Panc1 (cell line): ENCODE measurements at places on chromosomes 7 and 10. TPM values are rescaled to one million over a fixed set of nuclear protein-coding genes. Genes with fewer than 3 reads are reported as not detected.
A peak's percentile ranks its signal among the peaks of the same experiment; 100 is the strongest.

DNA sequence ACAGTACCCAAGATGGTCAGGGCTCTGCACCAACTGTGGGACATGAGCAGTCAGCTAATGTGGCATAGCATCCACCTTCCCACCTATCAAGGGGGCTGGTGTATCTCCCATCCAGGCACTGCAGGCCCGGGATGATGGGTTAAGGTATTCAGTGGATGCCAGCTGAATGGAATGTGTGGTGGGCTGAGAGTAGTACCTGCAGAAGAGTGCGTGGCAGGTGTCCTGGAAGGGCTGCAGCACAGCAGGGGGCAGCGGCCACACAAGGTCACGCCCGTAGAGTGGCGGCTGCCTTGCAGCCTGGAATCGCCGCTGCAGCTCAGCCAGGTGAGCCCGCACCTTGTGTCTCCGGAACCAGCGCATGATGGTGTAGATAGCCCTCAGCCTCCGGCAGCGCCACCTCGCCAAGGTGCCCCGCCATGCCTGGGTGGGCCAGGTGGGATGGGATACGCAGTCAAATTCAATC lies 13.3 kb downstream of the MYO1G start:
- no peak for DNase-seq

- no peak for DNase-seq
These were observed 16.0 kb upstream of the PPIF start for GRCh38 chr10:79331226-79331625.

The RTKN2 gene
- 21.3 TPM for total RNA-seq

GRCh38 chr7:88431882-88432281 lies 125.2 kb upstream of the STEAP4 start:
- no peak for DNase-seq

DNA sequence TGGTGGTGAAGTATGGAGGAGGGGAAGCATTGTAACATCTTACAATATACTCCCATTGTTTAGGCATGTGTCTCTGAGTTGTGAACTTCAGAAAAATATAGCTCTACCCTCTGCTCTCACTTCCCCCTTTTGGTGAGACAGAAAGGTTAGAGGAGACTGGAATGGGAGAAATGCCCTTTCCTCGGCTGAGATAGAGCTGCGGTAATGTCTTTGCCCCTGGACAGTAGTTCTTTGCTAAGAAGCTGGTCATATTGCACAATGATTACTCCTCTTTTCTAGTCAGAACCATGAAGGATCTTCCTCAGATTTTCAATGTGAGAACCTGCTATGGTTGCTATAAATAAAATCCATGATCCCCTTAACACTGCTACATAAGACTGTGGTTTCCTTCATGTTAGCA lies 171.0 kb downstream of the SEM1 start:
- DNase-seq: no peak

- DNase-seq: no peak
These were observed 22.9 kb upstream of the GRB10 start for GRCh38 chr7:50805447-50806125.

The MACC1 gene
- total RNA-seq: 0.08 TPM

DNA sequence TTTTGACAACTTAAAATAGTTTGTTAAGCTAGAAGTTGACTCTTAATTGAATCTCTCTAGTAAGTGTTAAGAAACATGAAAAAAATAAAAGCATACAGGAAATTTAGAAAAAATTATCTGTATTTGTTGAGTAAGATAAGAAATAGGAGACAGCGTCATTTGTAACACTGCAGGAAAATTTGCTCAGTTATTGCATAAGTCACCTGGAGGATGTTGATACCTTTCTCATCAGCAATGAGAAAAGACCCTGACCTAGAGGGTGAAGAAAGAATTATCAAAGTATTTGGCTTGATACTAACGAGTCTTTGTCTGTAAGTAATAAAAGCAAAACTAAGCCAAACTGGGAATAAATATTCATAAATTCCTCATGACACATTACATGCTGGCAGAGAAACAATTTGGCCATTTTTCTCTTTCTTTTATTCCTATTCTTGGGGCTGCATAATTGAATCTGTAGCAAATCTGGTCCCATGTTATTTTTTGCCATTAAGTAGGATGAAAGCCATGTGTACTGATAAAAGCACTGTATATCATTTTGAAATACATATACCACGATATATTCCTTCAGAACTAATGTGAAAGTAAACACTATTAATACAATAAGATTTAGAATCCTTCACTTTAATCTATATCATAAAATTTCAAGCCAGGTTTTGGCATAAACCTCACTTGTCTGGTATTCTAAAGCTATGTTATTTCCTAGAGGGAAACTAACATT lies 362.8 kb downstream of the THSD7A start:
- no peak for DNase-seq

The HOXA10 gene
- 0.41 TPM for total RNA-seq

- no peak for DNase-seq
These were observed 4.1 kb upstream of the SGMS1 start for GRCh38 chr10:50627896-50628295.

The GNAT3 gene
- total RNA-seq: not detected

- DNase-seq: peak; percentile 22
These were observed 54.5 kb downstream of the RAB18 start for GRCh38 chr10:27558612-27559020.

DNA sequence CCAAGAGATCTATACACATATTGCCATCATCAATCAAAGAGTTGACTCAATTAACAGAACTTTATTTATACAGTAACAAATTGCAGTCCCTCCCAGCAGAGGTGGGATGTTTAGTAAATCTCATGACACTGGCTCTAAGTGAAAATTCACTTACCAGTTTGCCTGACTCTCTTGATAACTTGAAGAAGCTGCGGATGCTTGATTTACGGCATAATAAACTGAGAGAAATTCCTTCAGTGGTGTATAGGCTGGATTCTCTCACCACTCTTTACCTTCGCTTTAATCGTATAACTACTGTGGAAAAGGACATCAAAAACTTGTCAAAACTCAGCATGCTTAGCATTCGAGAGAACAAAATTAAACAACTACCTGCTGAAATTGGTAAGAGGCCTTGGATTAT lies 45.3 kb downstream of the SHOC2 start:
- DNase-seq: no peak

The SPDYE2 gene
- not detected for total RNA-seq

The TMEM270 gene
- 0.72 TPM for total RNA-seq

The OR2A42 gene
- total RNA-seq: not detected

DNA sequence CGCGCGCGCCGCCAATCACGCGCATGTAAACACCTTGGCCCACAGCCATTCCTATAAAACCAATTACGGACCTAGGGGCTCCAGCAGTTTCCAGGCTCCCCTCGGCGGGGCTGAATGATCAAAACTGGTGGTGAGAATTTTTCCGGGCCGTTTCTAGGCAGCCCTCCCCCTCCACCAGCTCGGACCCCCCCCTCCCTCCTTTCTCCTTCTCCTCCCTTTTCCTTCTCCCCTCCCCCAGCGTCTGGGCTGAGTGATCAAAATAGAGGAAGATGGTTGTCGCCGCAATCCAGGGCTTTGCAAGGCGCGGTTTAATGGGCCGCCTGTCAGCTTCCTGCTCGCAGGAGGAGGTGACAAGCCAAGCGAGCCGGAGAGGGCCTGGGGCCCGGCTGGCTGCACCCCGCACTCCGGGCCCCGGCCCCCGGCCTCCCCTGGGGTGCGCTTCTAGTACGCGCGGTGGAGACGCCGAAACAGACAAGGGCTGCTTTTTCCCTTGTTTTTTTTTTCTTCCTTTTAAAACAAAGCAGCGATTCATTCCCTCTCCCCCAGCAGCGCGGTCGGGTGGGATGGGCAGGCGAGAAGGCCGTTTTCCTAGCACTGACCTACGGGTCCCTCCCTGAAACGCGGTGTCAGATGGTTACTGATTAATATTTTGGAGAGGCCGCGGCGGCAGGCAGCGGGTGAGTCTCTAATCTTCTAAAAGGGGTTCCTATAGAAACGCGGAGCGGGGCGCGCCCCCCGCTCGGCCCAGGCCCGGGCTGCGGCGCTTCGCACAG lies 528 bp upstream of the TNRC18 start:
- peak; percentile 95 for DNase-seq

The GIMAP4 gene
- 0.26 TPM for total RNA-seq

DNA sequence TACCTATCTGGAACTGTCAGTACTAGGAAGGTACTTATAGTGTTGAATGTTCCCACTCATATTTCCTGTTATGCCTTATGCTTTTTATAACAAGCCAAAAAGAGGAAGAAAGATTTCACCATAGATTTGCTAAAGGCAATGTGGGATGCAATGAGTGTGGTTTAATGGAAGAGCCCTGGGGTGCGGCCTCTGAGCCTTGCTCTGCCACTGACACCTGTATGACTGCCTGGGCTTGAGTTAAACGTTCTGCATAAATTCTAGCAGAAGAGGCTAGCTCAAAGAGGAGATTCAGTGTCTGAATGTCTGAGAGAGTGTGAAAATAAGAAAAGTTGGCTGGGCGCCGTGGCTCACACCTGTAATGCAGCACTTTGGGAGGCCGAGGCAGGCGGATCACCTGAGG lies 143.8 kb downstream of the TPST1 start:
- DNase-seq: no peak

- no peak for DNase-seq
These were observed 13.9 kb downstream of the SND1 start for GRCh38 chr7:127665922-127666321.

GRCh38 chr7:92949748-92950147 lies 113.4 kb upstream of the CDK6 start:
- no peak for DNase-seq

GRCh38 chr7:93890464-93891068 lies at the start of gene TFPI2:
TFPI2 (minus strand) TSS chr7:93890753; CDS start chr7:93890678, 75 bp downstream.
- no peak for DNase-seq

The MASTL gene
- total RNA-seq: 12.3 TPM

- DNase-seq: no peak
These were observed 139.4 kb upstream of the GPR22 start for GRCh38 chr7:107330478-107330877.

The C10orf105 gene
- total RNA-seq: not detected

The SPDYE2B gene
- not detected for total RNA-seq

DNA sequence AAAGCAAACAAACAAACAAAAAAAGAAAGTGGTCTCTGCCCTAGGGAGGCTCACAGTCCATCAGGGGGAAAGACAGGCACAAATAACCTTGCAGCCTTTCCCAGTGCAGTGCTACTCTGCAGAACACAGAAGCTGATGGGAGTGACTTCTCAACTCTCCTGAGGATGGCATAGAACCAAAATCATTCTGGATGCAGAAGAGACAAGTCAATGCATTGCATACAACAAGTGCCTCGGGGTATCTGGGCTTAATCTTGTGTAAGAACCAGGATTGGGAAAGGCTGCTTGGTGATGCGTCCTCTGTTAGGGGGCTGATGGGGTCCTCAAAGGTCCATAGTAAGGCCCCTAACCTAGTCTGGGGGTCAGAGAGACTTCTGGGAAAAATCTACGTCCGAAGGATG lies 68.9 kb downstream of the NEURL1 start:
- DNase-seq: no peak

- DNase-seq: no peak
These were observed 96.0 kb upstream of the PRPS1L1 start for GRCh38 chr7:18123508-18124239.

- DNase-seq: no peak
These were observed 11.5 kb upstream of the MALSU1 start for GRCh38 chr7:23287612-23288011.

DNA sequence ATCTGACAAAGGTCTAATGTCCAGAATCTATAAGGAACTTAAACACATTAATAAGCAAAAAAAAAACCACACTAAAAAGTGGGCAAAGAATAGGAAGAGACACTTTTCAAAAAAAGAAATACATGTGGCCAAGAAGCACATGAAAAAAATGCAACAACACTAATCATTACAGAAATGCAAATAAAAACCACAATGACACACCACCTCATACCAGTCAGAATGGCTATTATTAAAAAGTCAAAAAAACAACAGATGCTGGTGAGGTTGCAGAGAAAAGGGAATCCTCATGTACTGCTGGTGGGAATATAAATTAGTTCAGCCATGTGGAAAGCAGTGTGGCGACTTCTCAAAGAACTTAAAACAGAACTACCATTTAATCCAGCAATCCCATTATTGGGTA lies 119.0 kb downstream of the LMBR1 start:
- DNase-seq: no peak

DNA sequence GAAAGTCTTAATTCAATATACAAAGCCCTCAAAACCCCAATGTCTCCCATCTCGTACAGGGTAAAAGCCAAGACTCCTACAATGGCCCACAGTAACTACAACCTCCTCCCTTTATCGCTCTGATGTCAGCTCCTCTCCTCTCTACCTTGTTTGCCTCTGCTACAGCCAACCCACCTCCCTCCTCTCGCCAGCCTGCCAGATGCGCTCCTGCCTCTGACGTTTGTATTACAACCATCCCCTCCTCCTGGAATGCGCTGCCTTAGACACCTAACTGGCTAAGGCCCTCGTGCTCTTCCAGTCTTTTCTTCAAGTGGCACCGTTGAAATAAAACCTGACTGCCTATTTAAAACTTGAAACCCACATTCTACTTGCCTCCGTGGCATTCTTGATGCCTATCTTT lies 115.3 kb upstream of the MYO3A start:
- no peak for DNase-seq

DNA sequence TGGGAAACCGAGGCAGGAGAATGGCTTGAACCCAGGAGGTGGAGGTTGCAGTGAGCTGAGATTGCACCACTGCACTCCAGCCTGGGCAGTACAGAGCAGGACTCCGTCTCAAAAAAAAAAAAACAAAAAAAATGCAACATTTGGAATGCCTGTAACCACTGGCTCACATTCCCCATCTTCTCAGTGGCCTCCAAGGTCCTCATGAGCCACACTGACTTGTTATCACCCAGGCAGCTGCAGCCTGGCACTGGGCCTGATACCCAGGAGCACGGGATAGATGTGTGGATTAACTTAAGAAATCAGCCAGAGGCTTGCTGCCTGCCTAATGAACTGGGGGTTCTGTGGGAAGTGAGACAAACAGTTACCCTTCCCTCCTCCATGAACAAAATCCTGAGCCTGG lies 23.0 kb downstream of the JCAD start:
- no peak for DNase-seq

The TMEM209 gene
- total RNA-seq: 32.3 TPM
